ENCODE measurements at places on chromosomes 5 and 9. TPM values are rescaled to one million over a fixed set of nuclear protein-coding genes. Genes with fewer than 3 reads are reported as not detected.
A peak's percentile ranks its signal among the peaks of the same experiment; 100 is the strongest.

The FREM1 gene
- 0.31 TPM for total RNA-seq

DNA sequence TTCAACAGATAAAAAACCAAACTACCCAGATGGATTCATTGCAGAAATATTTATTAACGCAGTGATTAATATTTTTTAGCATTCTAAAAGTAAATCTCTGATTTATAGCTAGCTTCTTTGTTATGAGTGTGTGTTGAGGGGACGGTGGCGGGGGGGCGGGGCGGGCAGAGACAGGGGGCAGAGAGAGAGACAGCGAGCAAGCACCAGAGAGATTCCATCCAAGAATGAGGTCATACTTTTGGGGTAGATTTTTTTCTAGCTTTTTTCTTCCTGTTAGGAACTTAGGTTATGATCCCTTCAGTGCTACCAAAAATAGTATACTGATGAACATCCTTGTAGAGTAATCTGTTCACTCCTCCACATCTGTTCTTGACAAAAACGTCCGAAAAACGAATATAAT lies 500 bp upstream of the ZNF883 start:
- no peak overlapping the region for H3K27ac ChIP-seq
- H3K4me3 ChIP-seq = peak overlapping the region; percentile 60
- H3K4me1 ChIP-seq = no peaks in the 10 kb centered on the region
- H3K27me3 ChIP-seq = no peaks in the 10 kb centered on the region

The CLIC3 gene
- 0.39 TPM for total RNA-seq

The ATP10B gene
- total RNA-seq = not detected

DNA sequence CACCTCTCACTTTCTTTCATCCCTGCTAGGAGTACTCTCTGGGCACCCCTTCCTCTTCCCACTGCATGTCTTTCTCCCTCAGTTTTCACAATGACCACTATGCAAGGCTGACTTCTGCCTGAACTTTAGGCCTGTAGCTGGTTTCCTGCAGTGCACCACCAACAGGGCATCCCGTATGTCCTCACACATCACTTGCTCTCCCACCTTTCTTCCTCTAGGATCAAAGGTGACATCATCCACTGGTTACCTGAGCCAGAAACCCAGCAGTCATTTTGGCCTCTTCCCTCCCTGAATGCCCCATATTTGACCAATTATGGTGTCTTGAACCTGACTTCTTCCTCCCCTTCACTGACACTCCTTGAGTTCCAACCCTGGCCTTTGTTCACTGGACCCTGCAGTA lies 8.5 kb downstream of the GAS1 start:
- H3K27me3 ChIP-seq = peaks cover 36% of the 10 kb centered on the region
- no peak overlapping the region for H3K4me3 ChIP-seq
- H3K36me3 ChIP-seq = no peaks in the 10 kb centered on the region
- DNase-seq = no peak
- H3K4me1 ChIP-seq = no peaks in the 10 kb centered on the region

The RLN1 gene
- total RNA-seq = 0.53 TPM

The FTMT gene
- not detected for total RNA-seq
